ENCODE measurements at places on chromosomes 7 and 10.

DNA sequence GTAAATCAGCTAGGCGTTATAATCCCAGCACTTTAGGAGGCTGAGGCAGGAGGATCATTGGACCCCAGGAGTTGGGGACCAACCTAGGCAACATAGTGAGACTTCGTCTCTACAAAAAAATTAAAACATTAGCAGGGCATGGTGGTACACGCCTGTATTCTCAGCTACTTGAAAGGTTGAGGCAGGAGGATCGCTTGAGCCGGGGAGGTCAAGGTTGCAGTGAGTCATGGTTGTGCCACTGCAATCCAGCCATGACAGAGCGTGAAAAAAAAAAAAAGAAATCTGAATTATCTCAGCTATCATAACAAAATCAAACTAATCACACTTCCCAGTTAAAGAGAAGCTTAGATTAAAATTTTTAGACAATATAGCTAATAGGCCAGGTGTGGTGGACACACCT lies 35.3 kb downstream of the ATAD1 start:
- no peaks in the 10 kb centered on the region for H3K27me3 ChIP-seq
- DNase-seq, result no peak
- H3K4me1 ChIP-seq, result no peaks in the 10 kb centered on the region
- peaks cover 63% of the 10 kb centered on the region for H3K36me3 ChIP-seq

GRCh38 chr7:146510088-146510680 lies 393.6 kb downstream of the CNTNAP2 start:
- DNase-seq, result no peak
- no peaks in the 10 kb centered on the region for H3K4me1 ChIP-seq
- no peak overlapping the region for H3K4me3 ChIP-seq
- H3K36me3 ChIP-seq, result no peaks in the 10 kb centered on the region

- no peak for DNase-seq
- H3K27me3 ChIP-seq, result no peaks in the 10 kb centered on the region
- H3K4me3 ChIP-seq, result no peak overlapping the region
- H3K4me1 ChIP-seq, result no peaks in the 10 kb centered on the region
Observed at GRCh38 chr10:11345224-11346054, 266.0 kb downstream of the USP6NL start.

GRCh38 chr10:77011874-77012811 lies 625.5 kb downstream of the KCNMA1 start:
- H3K36me3 ChIP-seq, result no peaks in the 10 kb centered on the region
- DNase-seq, result no peak
- H3K4me3 ChIP-seq, result no peak overlapping the region
- H3K27ac ChIP-seq, result peak overlapping the region; percentile 51

- no peak for DNase-seq
- no peaks in the 10 kb centered on the region for H3K4me1 ChIP-seq
- H3K36me3 ChIP-seq, result no peaks in the 10 kb centered on the region
- H3K27ac ChIP-seq, result no peak overlapping the region
Observed at GRCh38 chr10:7933262-7933661, 115.0 kb downstream of the TAF3 start.

DNA sequence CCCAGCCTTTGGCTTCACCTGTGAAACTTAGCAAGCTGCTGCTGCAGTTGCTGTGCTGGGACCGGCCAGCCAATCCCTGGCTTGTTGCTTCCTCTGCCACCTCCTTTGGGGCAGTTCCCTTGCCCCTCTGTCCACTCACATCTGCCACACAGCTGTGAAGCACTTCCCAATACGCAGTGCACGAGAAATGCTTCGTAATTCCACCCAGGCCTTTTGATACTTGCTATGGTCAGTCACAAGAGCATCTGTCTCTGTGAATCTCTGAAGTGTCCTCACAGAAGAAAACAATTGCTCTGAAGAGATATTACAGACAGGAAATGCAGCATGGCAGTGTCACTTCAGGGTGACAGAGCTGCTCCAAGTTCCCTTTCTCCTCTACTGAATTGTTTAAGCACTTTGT lies 208.5 kb downstream of the PTEN start:
- H3K36me3 ChIP-seq, result no peaks in the 10 kb centered on the region
- no peak for DNase-seq
- H3K27ac ChIP-seq, result no peak overlapping the region
- H3K4me1 ChIP-seq, result no peaks in the 10 kb centered on the region
- H3K4me3 ChIP-seq, result no peak overlapping the region

DNA sequence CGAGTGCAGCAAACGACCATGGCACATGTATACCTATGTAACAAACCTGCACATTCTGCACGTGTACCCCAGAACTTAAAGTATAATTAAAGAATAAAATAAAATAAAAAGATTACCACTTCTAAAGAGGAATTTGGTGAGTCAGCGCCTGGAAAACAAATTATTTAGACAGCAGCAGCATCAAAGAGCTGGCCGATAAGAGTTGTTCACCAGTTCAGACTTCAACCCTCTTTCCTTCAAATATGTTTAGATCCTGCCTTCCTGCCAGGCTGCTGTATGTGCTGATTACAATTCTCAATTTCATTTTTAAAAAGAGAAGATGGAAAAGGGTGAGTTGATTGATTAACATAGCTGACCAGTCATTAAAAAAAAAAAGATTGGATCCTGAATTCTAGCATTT lies 672.0 kb upstream of the NRP1 start:
- H3K36me3 ChIP-seq, result no peaks in the 10 kb centered on the region
- H3K4me1 ChIP-seq, result no peaks in the 10 kb centered on the region
- no peaks in the 10 kb centered on the region for H3K27me3 ChIP-seq
- DNase-seq, result no peak
- no peak overlapping the region for H3K27ac ChIP-seq

GRCh38 chr10:127195041-127195506 lies 1.3 kb downstream of the INSYN2A start:
- H3K36me3 ChIP-seq, result no peaks in the 10 kb centered on the region
- no peak overlapping the region for H3K27ac ChIP-seq
- H3K4me3 ChIP-seq, result peak overlapping the region; percentile 46

- H3K4me3 ChIP-seq, result no peak overlapping the region
- no peaks in the 10 kb centered on the region for H3K36me3 ChIP-seq
- H3K27me3 ChIP-seq, result peaks cover 13% of the 10 kb centered on the region
- no peak for DNase-seq
Observed at GRCh38 chr10:13978533-13979115, 352.1 kb downstream of the FRMD4A start.

GRCh38 chr7:116211006-116211912 lies 920 bp downstream of the TES start:
- H3K4me3 ChIP-seq, result peak overlapping the region; percentile 74
- no peaks in the 10 kb centered on the region for H3K27me3 ChIP-seq
- peak; percentile 5 for DNase-seq
- no peaks in the 10 kb centered on the region for H3K36me3 ChIP-seq
- H3K27ac ChIP-seq, result peak overlapping the region; percentile 97

GRCh38 chr7:79055722-79056415 lies 397.6 kb downstream of the MAGI2 start:
- no peaks in the 10 kb centered on the region for H3K27me3 ChIP-seq
- no peaks in the 10 kb centered on the region for H3K36me3 ChIP-seq
- H3K4me3 ChIP-seq, result no peak overlapping the region
- no peak overlapping the region for H3K27ac ChIP-seq

DNA sequence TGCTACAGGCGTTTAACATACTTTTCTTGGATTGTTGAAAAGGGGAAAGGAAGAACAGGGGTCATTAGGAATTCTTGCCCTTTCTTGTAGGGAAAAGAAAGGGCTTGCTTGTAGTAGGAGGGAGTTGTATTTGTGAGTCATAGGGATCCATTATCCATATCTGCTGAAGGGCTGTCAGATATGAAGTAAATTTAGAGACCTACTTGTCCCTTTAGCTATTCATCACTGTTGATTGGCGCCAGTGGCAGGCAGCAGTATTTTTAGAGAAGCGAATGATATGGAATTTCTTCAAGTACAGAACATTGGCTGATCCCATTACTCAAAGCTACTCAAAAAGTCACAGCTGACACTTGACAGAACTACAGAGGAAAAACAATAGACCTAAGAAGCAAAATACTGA lies 97.7 kb downstream of the CELF2 start:
- no peaks in the 10 kb centered on the region for H3K4me1 ChIP-seq
- H3K27ac ChIP-seq, result no peak overlapping the region
- DNase-seq, result no peak
- no peaks in the 10 kb centered on the region for H3K27me3 ChIP-seq
- H3K36me3 ChIP-seq, result no peaks in the 10 kb centered on the region
- no peak overlapping the region for H3K4me3 ChIP-seq

DNA sequence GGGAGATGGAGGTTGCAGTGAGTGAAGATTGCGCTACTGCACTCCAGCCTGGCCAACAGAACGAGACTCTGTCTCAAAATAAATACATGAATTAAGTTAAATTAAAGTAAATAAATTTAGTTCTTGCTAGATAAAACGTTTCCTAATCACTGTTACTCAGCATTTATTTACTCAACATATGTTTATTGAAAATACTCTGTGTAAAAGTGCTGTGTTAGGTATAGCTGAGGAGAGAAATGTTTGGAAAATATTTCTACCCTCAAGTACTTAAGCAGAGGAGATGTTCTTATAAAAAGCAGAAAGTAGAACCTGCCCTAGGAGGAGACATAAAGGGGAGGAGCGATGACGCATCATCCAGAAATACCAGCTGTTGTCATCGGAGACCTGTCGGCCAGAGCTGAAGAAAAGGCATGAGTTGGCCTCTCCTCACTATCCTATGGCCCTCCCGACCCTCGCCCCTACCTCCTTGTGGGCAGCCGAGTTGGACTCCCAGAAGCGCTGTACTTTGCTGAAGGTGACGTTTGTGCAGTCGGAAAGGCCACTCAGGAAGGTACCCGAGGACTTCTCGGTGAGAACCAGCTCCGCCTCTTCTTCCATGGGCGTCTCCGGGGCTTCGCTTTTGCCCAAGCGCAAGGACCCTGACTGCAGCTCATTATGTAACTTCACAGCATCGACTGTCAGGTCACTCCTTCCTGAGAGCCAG lies 1.1 kb downstream of the RRP12 start:
- H3K4me3 ChIP-seq, result peak overlapping the region; percentile 80
- peaks cover 8% of the 10 kb centered on the region for H3K36me3 ChIP-seq
- no peaks in the 10 kb centered on the region for H3K27me3 ChIP-seq
- DNase-seq, result no peak
- peak overlapping the region; percentile 89 for H3K27ac ChIP-seq
- peaks cover 3% of the 10 kb centered on the region for H3K4me1 ChIP-seq

DNA sequence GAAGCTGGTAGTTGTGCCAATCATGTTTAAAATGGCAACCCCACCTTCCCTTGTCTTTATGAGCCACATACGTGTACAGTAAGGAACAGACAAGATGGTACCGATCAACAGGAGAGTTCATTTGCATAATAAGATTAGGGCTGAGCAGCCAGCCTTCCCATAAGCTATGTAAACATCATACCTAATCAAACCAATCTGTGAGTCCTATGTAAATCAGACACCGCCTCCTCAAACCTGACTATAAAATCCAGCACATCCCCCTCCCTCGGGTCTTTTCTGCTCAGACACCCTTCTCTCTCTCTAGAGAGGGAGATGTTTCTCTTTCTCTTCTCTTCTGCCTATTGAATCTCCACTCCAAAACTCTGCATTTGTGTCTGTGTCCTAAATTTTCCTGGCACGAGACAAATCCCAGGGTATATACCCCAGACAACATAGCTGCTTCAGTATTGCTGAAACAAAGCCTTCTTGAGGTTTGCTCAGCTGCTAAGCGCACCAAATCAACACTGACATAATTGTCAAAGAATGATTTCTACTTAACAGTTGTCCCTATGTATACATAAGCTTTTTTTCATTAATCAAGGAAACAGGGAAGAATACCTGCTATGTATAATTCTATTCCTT lies 279.2 kb downstream of the THSD7A start:
- no peak overlapping the region for H3K27ac ChIP-seq
- H3K4me3 ChIP-seq, result no peak overlapping the region
- H3K36me3 ChIP-seq, result no peaks in the 10 kb centered on the region
- H3K27me3 ChIP-seq, result no peaks in the 10 kb centered on the region
- H3K4me1 ChIP-seq, result no peaks in the 10 kb centered on the region

GRCh38 chr10:49749556-49750491 lies 12.3 kb downstream of the OGDHL start:
- no peaks in the 10 kb centered on the region for H3K27me3 ChIP-seq
- H3K4me3 ChIP-seq, result no peak overlapping the region
- H3K36me3 ChIP-seq, result no peaks in the 10 kb centered on the region
- H3K27ac ChIP-seq, result no peak overlapping the region

DNA sequence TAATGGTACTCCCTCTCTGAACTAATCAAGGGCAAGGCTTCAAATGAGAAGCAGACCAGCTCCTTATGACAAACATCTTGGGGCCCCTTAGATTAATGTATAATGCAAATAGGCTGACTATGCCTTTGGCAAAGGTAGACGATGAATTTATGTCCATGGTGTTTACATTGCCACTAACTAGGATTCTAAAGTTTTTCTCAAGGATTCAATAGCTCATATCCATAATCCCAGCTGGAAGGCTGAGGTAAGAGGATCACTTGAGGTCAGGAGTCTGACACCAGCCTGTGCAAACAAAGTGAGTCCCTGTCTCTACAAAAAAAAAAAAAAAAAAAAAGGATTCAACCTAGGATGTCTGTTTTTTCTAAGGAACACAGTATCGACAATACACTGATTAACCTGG lies 96.5 kb downstream of the ORC5 start:
- no peak overlapping the region for H3K27ac ChIP-seq
- H3K4me3 ChIP-seq, result no peak overlapping the region
- H3K4me1 ChIP-seq, result no peaks in the 10 kb centered on the region
- no peaks in the 10 kb centered on the region for H3K27me3 ChIP-seq
- H3K36me3 ChIP-seq, result no peaks in the 10 kb centered on the region
- DNase-seq, result no peak

DNA sequence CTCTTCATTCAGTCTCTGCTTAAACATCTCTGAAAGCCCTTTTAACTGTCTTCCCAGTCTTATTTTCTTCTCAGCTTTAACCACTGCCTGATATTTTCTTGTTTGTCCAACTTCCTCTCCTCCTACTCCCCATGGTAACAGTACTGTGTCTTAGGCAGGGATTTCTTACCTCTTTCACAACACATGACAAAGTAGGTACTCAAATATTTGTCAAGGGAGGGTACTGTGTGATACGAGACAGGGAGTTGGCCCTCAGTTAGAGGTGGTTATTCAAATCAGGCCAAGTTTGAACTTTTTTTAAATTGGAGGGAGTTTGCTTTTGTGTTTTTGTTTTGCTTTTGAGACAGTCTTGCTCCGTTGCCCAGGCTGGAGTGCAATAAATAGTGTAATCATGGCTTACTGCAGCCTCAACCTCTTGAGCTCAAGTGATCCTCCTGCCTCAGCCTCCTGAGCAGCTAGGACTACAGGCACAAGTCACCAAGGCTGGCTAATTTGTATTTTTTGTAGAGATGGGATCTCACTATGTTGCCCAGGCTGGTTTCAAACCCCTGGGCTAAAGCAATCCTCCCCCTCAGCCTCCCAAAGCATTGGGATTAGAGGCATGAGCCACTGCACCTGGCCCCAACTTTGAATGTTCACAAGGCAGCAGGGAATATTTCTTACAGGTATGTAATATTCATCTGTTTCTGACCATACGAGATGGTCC lies 2.5 kb upstream of the KPNA7 start:
- no peaks in the 10 kb centered on the region for H3K4me1 ChIP-seq
- peak overlapping the region; percentile 40 for H3K27ac ChIP-seq
- H3K4me3 ChIP-seq, result no peak overlapping the region
- H3K36me3 ChIP-seq, result no peaks in the 10 kb centered on the region
- DNase-seq, result no peak

DNA sequence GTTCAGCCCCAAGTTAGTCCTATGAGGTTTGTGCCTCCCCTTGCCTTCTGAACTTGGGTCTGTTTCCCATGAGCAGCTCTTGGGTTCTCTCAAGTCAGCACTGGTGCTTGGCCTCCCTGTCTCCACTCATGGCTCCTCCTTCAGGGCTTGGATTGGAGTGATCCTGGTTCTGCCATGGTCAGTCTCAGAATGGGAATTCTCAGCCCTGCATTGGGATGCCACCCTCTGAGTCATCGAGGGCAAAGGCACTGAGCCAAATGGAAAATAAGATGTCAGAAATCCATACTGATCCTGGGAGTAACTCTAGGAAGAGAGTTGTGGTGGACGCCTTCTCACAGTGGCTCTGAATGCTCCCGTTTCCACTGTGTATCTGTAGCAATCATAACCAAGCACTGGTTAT lies 233.4 kb upstream of the HABP2 start:
- DNase-seq, result no peak
- no peaks in the 10 kb centered on the region for H3K4me1 ChIP-seq
- no peak overlapping the region for H3K4me3 ChIP-seq
- H3K36me3 ChIP-seq, result no peaks in the 10 kb centered on the region
